Transverse colon (tissue), 4 donors: ENCODE measurements at places on chromosomes 11 and 22. TPM values are rescaled to one million over a fixed set of nuclear protein-coding genes. Genes with fewer than 3 reads are reported as not detected.
A peak's percentile ranks its signal among the peaks of the same experiment; 100 is the strongest.

DNA sequence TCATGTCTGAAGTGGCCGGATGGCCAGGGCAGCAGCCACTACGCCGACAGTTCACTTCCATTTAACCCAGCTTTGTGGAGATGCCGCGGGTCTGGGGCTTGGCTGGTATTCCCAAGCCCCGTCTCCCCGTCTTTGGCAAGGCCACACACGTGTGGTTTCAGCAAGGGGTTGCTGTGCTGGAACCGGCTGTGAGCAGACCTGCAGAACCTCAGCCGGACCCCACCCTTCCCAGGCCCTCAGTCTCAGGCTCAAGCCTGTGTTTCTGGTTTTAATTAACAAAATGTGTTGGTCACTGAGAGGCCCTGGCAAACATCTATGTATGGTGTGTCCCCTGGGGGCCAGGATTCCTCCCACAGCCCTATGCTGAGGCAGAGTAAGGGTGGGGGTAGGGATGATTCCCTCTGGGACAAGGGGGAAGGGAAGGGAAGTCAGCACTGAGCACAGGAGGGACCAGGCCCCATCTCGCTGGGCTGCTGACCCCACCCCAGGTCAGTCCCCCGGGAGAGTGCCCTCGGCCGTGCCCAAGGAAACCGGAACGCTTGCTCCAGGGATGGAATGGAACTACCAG lies 9.3 kb downstream of the OSBPL5 start:
- peak; percentile 6 for DNase-seq

The SHISA8 gene
- total RNA-seq, result not detected

The CAT gene
- total RNA-seq, result 132 TPM

The THYN1 gene
- 33.5 TPM for total RNA-seq

DNA sequence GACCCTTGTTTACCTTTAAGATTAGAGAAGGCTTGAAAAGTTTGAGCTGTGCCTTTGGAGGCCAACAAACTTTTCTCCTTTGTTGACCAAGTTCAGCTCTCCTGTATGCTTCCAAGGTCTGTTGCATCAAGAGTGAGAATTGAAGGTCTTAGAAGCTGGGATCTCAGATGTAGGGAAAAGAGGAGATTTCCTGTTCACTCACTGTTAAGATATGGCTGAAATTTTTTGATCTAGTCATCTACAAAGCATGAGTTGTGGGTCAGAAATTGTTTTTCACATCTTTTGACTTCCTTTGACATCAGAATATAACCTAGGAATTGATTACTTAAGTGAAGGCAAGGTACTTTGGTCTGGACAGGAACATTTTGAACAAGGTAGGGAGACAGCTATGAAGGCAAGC lies 12.1 kb downstream of the OR51B4 start:
- no peak for DNase-seq

- DNase-seq, result no peak
These were observed 25.0 kb downstream of the LRP5 start for GRCh38 chr11:68337399-68337835.

The CCS gene
- total RNA-seq, result 46.6 TPM

GRCh38 chr11:282630-283360 lies 4.6 kb downstream of the NLRP6 start:
- no peak for DNase-seq

DNA sequence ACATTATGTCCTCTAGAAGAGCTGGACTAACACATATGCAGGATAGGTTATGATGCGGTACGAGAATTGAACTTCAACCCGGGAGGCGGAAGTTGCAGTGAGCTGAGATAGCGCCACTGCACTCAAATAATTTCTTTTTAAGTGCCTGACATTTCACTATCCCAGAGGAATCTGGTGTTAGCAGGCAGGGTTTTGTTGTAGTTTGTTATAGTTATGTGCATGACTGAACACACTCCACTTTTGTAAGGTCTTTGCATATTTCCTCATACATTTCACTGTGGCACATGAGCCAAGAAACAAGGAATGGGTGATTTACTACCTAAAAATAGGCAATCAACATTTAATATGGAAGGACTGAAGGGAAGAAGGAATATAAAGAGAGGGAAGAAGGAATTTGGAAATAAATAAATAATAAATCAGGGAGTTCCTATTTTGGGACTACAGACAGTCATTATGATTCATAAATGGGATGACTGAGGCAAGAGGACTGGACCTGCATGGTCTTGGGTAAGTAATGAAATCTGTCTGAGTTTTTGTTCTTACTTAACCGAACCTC lies 8.7 kb upstream of the HIPK3 start:
- DNase-seq, result no peak

The APOBEC3B gene
- total RNA-seq, result 7.8 TPM

The OR8D1 gene
- total RNA-seq, result not detected

DNA sequence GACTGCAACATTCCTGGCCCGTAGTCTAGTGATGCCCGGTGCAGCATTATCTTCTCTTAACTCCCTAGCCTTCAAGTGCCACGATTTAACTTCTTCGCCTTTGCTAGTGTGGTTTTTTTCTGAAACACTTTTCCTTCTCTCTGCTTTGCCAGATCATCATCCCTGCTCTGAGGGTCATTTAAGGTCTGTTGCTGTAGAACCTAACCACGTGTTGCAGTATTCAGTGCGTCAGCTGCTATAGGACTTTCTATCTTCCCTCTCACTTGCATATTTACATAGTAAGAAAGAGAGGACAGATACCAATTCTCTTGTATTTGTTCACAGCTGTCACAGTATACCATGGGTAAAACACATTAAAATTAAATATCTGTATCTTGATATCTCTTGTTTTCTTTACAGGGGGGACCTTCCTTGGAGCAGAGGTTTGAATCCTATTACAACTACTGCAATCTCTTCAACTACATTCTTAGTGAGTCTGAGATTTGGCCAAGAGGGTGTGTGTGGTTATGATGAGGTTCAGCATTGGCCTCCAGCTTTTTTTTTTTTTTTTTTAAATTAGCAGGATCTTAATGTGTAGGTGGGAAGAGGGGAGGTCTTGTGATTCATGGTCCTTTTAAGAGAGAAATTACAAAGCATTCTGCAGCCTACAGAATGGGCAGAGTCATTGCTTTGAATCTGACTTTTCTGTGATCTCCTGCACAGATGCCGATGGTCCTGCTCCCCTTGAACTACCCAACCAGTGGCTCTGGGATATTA lies 13.5 kb downstream of the EIF3L start:
- no peak for DNase-seq

The SAC3D1 gene
- 3.7 TPM for total RNA-seq

DNA sequence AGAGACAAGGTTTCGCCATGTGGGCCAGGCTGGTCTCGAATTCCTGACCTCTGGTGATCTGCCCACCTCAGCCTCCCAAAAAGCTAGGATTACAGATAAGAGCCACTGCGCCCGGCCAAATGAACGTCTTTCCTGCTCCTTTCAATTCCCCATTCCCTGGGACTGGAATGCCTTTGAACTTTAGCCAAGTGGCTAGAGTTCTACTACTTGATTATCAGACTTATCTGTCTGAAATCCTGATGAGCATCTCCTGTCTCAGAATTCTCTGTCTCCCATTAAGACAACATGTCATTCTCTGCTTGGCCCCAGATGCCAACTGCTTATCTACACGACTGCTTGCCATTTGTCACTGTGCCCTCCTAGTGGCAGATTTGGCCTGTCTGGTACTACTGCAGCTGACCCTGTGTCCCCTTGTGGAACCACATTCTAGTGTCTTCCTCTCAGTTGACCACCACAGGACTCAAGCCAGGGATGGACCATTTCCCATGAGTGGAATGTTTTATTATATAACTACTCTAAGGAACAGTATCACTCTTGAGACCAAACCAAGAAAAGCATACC lies 33.1 kb upstream of the IPO7 start:
- DNase-seq, result no peak

- no peak for DNase-seq
These were observed 47.3 kb downstream of the NRXN2 start for GRCh38 chr11:64675450-64676260.

The MPZL3 gene
- 15.2 TPM for total RNA-seq

GRCh38 chr11:76150141-76150540 lies 56.2 kb downstream of the WNT11 start:
- DNase-seq, result no peak

DNA sequence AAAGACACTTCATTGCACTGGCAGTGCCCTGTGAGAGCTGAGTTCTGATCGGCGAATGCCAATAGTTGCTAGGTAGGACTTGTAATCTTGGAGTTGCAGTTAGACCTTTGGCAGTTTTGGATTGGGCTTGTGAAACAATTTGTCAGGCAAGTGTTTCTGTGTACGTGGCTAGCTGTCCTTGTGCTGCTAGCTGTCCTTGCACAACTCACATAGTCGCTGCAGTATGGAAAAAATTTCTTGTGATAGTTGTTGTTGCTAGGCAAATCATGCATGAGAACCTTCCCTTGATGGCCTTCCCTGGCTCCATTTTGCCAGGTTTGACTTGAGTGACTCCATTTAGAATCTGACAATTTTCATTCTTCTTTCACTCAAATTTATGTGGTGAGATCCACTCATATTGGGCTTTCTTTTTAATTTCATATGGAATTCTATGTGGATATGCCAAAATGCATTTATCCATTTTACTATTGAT lies 140.7 kb downstream of the APIP start:
- no peak for DNase-seq

DNA sequence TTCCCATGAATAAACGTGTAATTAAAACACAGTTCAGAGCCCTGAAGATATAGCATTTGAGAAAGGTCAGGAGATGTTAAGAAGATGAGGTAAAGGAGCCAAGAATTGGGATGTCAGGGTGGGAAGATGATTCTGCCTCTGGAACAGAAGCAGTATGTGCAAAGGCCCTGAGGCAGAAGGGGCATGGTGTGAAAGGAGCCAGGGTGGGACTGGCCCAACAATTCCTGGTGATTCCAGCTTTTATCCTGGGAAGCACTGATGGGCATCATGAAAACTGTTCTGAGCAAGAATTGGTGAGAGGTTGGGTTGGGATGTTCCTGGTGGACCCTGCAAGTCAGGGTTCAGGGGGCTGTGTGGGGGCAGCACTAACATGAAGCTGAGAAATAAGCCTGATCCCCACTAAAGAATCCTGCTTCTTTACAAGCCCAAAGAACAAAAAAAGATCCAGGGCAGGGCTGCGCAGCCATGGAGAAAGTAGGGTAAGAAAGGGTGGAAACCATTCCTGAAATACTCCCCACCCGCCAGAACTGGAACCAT lies 2.5 kb upstream of the FXYD6 start:
- DNase-seq, result no peak

The PGGHG gene
- 15.4 TPM for total RNA-seq

DNA sequence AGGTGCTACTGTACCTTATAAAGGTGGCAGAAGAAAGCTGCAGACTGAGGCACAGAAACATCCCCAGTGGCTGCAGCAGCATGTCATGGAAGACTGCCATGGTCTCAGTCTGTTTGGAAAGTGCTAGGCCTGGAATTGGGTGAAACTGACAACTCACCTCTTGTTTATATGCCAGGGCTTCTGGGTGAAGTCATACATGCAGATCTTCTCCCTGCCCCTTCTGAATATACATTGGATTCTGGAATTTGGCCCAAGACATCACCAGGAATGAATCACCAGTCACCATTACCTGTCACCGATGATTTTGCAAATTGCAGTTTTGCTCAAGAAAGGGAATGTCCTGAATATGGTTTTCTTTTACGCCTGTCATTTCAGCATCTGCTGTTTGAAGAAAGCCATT lies at the start of gene PLET1:
PLET1 (minus strand) TSS at position 371 of the 400 bp plus-strand sequence; CDS start at position 100, 271 bp downstream.
- DNase-seq, result no peak

The OR5B21 gene
- total RNA-seq, result not detected

The OR8G5 gene
- not detected for total RNA-seq

GRCh38 chr11:65657426-65657825 lies 5.3 kb downstream of the RELA start:
- DNase-seq, result no peak

DNA sequence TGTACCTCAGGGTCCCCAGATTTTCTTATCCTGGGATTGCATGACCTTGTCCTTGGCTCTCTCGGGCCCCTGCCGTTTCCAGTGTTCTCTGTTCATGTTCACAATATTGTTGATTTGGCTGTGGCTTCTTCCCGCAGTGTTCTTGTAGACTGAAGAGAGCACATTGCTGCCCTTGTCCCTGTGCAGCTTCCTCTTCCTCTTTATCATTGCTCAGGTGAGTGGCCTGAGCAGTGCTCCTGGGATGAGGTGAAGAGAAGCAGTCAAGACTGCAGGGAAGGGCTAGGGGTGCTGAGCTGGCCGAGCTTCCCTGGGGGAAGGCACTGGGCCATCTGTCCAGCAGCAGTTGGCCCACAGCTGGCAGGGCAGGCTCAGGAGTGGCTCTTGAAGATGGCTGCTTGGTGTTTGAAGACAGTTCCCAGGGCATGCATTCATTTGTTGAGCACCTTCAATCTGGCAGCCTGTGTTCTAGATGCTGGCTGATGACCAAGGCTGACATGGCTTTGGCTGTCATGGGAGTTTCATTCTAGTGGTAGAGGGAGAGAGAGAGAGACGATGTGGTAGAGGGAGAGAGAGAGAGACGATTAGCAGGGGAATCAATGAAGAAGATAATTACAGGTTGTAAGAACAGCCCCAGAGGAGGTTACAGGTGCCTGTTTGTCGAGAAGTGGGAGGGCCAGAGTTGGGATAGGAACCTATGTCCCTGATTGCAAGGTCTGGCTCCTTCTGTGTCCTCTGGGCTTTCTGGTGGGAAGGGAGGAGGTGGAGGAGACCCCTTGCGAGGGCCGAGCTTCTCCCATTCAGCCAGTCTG lies 17.4 kb downstream of the BMAL1 start:
- DNase-seq, result no peak

- DNase-seq, result peak; percentile 87
These were observed 23.6 kb downstream of the DUSP8 start for GRCh38 chr11:1548221-1549070.

DNA sequence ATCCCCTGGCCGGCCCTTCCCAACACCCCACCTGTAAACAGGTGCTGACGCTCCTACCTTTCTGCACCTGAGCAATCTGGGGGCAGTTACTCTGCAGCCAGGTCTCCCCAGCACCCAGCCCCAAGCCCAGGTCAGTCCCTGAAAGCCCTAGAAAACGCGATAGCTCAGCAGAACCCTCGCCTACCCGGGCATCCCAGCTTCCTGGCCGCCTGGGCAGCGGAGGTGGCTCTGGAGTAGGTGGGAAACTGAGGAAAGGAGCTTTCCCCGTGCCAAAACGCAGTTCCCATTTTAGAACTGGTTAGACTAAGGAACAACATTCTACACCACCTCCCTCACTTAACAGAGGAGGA lies 445 bp downstream of the SYTL2 start:
- no peak for DNase-seq
